ENCODE measurements at places on chromosomes 6 and 20. TPM values are rescaled to one million over a fixed set of nuclear protein-coding genes. Genes with fewer than 3 reads are reported as not detected.

DNA sequence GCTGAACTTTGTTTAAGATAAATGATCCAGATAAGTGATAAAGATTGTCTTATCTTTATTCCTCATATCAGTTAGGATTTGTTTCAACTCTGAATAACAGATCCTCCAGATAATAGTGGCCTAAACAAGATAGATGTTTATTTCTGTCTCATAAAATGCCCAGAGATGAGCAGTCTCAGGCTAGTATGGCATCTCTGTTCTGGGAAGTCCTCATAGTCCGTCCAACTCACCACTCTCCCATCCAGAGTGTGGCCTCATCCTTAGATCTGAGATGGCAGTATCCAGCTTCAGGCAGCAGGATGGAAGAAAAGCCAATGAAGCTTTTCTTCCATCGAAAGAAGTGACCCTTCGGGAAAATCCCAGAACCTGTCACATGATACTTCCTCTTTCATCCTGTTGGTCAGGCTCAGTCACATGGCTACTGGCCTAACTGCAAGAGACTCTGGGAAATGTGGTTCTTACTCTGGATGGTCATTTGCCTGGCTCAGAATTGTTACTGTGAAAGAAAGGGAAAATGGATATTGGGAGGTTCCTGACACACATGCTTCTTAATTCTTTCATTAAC is 29.4 kb upstream of the TAGAP start:
- no peak for DNase-seq

GRCh38 chr6:120779441-120779840 is 554.8 kb downstream of the TBC1D32 start:
- no peak for DNase-seq

- no peak for DNase-seq
Observed at GRCh38 chr6:146847426-146847825, 248.7 kb downstream of the ADGB start.

DNA sequence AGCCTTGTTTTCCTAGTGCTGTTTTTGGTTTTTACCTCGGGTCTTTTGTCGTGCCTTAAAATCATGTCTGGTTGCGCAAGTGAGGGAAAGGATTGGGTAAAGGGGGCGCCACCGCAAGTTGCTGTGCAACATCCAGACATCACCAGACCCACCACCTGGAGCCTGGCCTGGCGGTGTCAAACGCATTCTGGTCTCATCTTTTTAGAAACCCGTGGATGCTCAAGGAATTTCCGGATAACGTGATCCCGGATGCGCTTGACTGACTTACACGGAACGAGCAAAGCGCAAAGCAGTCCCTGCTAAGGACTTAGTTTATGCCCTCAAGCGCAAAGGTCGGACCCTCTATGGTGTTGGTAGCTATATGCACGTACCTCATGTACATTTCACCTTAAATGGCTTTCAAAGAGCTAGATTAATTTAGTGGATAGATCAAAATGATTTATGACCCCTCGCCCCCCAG is 105.2 kb downstream of the OR2B2 start:
- peak; percentile 72 for DNase-seq

DNA sequence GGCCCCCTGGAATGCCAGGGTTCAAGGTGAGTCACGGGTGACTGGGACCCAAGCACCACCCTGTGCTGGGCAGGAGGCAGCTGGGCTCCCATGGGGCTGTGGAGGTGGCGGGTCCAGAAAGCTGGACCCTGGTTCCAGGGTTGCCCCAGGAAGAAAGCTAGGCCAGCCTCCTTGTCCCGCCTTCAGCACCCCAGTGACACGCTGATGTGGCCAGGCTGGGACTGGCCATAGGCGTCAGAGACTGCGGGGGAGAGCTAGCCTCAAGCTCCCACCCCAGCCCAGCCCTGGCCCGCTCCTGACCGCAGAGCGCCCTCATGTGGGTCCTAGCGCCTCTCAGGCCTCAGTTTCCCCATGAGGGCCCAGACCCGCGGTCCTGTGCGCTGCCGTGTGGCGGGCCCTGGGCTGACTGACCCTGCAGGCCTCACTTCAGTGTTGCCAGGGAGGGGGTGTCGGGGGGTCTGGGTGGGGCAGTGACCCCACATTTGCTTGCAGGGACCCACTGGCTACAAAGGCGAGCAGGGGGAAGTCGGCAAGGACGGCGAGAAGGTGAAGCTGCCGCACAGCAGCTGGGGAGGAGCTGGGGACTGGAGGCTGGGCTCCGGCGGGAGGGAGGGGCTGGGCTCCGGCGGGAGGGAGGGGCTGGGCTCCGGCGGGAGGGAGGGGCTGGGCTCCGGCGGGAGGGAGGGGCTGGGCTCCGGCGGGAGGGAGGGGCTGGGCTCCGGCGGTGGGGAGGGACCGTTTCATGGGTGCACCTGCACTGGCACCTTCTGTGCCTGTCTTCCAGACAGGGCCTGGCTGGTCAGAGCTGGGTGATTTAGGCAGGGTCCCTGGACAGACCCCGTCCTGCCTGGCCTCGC is 7.9 kb downstream of the COL9A3 start:
- peak; percentile 87 for DNase-seq

DNA sequence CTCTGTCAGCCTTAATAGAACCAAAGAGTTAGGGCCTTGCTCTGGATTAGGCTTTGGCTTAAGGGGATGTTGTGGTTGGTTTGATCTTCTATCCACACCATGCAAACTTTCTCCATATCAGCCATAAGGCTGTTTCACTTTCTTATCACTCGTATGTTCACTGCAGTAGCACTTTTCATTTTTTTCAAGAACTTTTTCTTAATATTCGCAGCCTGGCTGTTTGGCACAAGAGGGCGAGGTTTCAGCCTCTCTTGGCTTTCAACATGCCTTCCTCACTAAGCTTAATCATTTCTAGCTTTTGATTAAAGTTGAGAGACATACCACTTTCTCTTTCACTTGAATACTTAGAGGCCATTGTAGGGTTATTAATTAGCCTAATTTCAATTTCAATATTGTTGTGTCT is 193.1 kb downstream of the NRN1 start:
- DNase-seq, result no peak

- no peak for DNase-seq
Observed at GRCh38 chr20:33522256-33522820, 32.4 kb downstream of the CBFA2T2 start.

- DNase-seq, result no peak
Observed at GRCh38 chr6:34272013-34272926, 23.5 kb upstream of the SMIM29 start.

GRCh38 chr6:170128346-170128745 is 162.5 kb downstream of the DLL1 start:
- DNase-seq, result peak; percentile 24

GRCh38 chr6:165941786-165942185 is 225.9 kb downstream of the TBXT start:
- DNase-seq, result no peak

Gene SYCP2
- total RNA-seq, result 2.0 TPM

Gene MOXD1
- not detected for total RNA-seq

Gene FOXC1
- 1.6 TPM for total RNA-seq

Gene SEMG1
- not detected for total RNA-seq

Gene CRISP3
- not detected for total RNA-seq

Gene MYCT1
- 4.8 TPM for total RNA-seq

Measured in Peyer's patch (tissue), 4 donors.